ENCODE measurements at places on chromosomes 1 and 21.

DNA sequence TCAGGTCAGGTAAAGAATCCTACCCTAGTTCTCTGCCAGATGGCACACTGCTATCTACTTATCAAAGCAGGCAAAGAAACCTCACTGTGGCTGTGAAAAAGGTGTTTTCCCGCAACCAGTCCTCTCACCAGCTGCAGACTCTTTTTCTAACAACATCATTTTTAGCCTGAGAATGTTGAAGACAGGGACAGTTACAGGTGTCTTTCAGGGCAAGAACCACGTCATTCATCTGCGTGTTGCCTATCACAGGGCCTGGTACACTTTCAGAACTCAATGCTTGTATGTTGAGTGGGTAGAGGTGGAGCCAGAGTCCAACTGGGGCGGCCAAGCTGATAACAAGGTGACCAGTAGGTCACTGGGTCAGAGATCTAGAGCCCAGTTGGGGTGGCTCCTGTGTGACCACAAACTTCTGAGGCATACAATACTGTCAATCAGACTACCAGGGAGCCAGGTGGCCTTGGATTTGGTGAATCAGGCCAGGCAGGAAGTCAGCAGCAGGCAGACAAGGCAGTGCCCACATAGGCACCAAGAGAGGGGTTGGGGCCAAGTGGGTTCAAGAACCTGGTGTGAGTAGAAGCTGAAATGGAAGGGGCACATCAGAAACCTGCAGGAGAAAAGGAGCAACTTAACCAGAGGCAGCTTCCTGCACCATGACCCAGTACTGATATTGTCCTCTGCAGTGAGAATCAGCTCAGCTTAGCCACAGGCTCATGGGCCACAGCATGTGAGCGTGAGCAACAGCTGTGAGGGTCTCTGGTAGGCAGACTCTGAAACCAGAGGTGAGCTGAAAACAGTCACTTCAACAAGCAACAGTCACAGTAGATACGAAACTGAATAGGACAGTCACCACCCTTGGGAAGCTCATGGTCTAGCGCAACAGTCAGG, 123.6 kb downstream of the DTL start:
- no peaks in the 10 kb centered on the region for H3K27me3 ChIP-seq
- H3K4me3 ChIP-seq, result no peak overlapping the region
- peaks cover 23% of the 10 kb centered on the region for H3K4me1 ChIP-seq
- DNase-seq, result no peak
- H3K36me3 ChIP-seq, result no peaks in the 10 kb centered on the region
- H3K27ac ChIP-seq, result no peak overlapping the region

- H3K4me3 ChIP-seq, result peak overlapping the region; percentile 99
- no peak for DNase-seq
Measured at GRCh38 chr1:32220746-32221580, 1.2 kb downstream of the TMEM234 start.

- H3K4me1 ChIP-seq, result no peaks in the 10 kb centered on the region
- no peak overlapping the region for H3K4me3 ChIP-seq
- no peak overlapping the region for H3K27ac ChIP-seq
- H3K27me3 ChIP-seq, result no peaks in the 10 kb centered on the region
Measured at GRCh38 chr1:230307213-230307612, 118.9 kb downstream of the PGBD5 start.

GRCh38 chr1:169078163-169078883, 28.2 kb upstream of the ATP1B1 start:
- H3K4me3 ChIP-seq, result no peak overlapping the region
- H3K27me3 ChIP-seq, result no peaks in the 10 kb centered on the region
- no peak overlapping the region for H3K27ac ChIP-seq
- no peaks in the 10 kb centered on the region for H3K4me1 ChIP-seq
- no peak for DNase-seq
- no peaks in the 10 kb centered on the region for H3K36me3 ChIP-seq

GRCh38 chr1:219988387-219988786, 57.9 kb downstream of the EPRS1 start:
- peaks cover 4% of the 10 kb centered on the region for H3K4me1 ChIP-seq
- DNase-seq, result no peak
- no peak overlapping the region for H3K4me3 ChIP-seq
- no peak overlapping the region for H3K27ac ChIP-seq

DNA sequence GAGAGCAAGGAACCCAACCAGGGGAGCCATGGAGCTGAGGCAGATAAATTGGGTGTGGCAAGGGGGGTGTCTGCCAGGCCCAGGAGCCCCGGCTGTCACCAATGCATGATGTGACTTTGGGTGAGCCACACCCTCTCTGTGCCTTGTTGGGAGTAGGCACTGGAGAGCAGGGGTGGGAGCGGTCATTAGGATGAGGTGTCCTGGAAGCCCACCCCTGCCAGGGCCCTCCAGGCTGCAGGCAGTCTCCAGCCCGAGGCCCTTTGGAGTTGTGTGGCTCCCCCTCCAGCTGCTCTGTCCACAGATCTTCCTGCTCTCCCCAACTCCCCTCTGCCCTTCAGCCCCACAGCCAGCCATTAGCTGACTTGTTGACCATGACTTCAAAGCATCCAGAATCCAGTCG, 11.4 kb downstream of the MX2 start:
- DNase-seq, result no peak
- H3K27ac ChIP-seq, result no peak overlapping the region

DNA sequence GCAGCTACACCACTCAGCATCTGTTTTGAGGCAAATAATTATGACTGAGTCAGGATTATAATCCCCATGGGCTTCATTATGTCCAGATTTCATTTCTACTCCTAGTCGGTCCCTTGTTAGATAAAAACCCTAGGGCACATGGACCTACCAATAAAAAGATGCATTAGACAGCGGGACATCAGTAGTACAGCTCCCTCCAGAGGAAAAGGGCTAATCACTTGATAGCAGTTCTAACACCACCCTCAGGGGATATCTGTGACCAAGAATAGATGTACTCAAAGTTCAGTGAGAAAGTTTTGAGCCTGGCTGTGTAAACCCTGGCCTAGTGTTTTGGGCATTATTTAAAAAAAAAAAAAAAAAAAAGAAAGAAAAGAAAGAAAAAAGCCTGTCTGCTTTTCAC, 10.0 kb downstream of the GJA8 start:
- H3K27ac ChIP-seq, result no peak overlapping the region
- H3K36me3 ChIP-seq, result no peaks in the 10 kb centered on the region
- H3K4me3 ChIP-seq, result no peak overlapping the region
- H3K27me3 ChIP-seq, result no peaks in the 10 kb centered on the region

DNA sequence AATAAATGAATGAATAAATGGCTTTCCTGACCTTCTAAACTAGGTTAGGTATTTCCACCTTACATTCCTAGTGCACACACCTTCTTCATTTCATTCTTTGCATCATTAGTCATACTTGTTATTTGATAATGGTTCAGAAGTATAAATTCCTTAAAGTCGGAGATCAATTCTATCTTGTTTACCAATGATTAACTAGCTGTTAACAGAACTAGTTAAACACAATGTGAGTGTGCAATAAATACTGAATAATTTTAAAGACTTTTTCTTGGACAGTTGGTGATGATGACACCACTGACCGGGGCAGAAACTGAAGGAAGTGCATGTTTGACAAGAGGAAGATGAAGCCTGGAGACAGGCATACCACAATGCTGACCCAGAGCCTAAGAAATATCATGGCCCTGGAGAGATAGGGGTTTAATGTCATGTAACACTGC, 207.1 kb upstream of the DEPDC1 start:
- no peak overlapping the region for H3K27ac ChIP-seq
- H3K4me1 ChIP-seq, result peaks cover 11% of the 10 kb centered on the region
- H3K4me3 ChIP-seq, result no peak overlapping the region
- no peaks in the 10 kb centered on the region for H3K36me3 ChIP-seq
- no peak for DNase-seq

- H3K27me3 ChIP-seq, result no peaks in the 10 kb centered on the region
- no peak for DNase-seq
- H3K4me3 ChIP-seq, result no peak overlapping the region
Measured at GRCh38 chr21:45767071-45768006, 123.8 kb downstream of the PCBP3 start.

DNA sequence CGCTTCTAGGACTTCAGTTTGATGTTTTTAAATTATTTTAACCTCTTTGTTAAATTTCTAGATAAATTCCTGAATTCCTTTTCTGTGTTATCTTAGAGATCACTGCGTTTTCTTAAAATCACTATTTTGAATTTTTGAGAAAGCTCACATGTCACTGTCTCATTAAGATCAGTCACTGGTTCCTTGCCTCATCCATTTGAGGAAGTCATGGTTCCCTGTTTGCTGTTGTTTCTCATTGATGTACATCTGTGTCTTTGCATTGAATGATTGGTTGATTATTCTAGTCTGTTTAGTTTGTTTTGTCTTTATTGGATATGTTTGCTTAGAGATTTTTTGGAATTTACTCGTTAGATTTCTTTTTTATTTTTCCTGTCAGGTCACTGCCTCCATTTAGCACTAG, 50.1 kb downstream of the CRP start:
- H3K4me3 ChIP-seq, result no peak overlapping the region
- no peaks in the 10 kb centered on the region for H3K36me3 ChIP-seq
- no peak for DNase-seq
- no peaks in the 10 kb centered on the region for H3K27me3 ChIP-seq
- H3K4me1 ChIP-seq, result no peaks in the 10 kb centered on the region
- no peak overlapping the region for H3K27ac ChIP-seq

- no peak overlapping the region for H3K4me3 ChIP-seq
- no peak for DNase-seq
- no peaks in the 10 kb centered on the region for H3K27me3 ChIP-seq
- no peaks in the 10 kb centered on the region for H3K4me1 ChIP-seq
- no peak overlapping the region for H3K27ac ChIP-seq
Measured at GRCh38 chr1:43184995-43185394, 12.9 kb downstream of the CFAP57 start.

DNA sequence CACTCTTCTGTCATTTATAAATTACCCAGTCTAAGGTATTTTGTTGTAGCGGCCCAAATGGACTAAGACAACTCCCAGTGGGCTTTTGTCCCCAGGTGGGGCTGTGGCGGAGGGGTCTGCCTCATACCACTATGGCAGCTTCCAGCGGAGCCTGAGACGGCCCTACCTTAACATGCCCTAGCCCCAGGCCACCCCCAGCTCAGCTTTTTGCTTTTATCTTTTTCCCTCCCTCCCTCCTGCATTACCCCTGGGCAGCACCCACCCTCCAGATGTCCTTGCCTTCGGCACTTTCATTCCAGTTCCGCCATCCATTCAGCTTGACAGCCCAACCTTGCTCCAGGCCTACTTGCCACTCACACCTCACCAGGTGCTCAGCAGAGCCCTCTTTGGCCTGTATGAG, 307.3 kb downstream of the PTPRU start:
- no peak for DNase-seq
- no peaks in the 10 kb centered on the region for H3K27me3 ChIP-seq
- no peaks in the 10 kb centered on the region for H3K4me1 ChIP-seq
- H3K4me3 ChIP-seq, result no peak overlapping the region

- H3K27me3 ChIP-seq, result no peaks in the 10 kb centered on the region
- H3K36me3 ChIP-seq, result no peaks in the 10 kb centered on the region
- no peaks in the 10 kb centered on the region for H3K4me1 ChIP-seq
- no peak overlapping the region for H3K27ac ChIP-seq
- DNase-seq, result no peak
Measured at GRCh38 chr1:220970311-220970710, 91.1 kb downstream of the HLX start.

DNA sequence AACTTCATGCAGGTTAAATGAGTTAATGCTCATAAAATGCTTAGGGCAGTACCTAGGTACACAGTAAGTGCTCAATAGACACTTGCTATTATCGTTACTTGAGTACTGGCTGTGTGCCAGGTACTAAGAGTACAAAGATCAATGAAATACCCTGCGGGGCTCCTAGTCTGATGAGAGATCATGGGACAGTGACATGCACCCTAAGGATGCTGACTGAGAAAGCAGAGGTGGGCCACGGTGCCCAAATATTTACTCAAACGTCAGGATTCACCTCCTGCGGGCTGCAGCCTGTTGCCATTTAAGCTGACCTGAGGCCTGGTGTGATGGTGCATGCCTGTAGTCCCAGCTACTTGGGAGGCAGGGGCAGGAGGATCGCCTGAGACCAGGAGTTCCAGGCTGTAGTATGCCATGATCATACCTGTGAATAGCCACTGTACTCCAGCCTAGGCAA, 19.8 kb upstream of the LUZP1 start:
- H3K4me3 ChIP-seq, result no peak overlapping the region
- no peak for DNase-seq
- H3K27me3 ChIP-seq, result no peaks in the 10 kb centered on the region

GRCh38 chr21:37984416-37984815, 68.2 kb upstream of the KCNJ6 start:
- no peaks in the 10 kb centered on the region for H3K4me1 ChIP-seq
- H3K27me3 ChIP-seq, result no peaks in the 10 kb centered on the region
- no peaks in the 10 kb centered on the region for H3K36me3 ChIP-seq
- no peak overlapping the region for H3K4me3 ChIP-seq
- no peak overlapping the region for H3K27ac ChIP-seq
- no peak for DNase-seq

DNA sequence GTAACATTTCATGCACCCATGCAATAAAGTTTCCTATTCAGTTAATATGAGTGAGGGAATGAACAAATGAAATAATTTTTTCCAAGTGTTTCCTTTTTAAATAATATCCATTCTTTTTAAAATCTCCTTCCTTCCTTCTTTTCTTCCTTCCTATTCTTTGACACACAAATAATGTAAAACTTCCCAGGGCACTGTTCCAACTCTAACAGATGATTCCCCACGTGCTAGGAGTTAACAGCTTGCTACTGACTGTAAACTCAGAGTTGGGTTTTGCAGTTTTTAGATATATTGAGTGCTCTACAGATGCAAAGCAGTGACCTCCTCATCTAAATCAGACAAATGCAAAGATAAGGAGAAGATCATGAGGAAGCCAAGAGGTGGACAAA, 54.0 kb upstream of the POU2F1 start:
- DNase-seq, result no peak
- H3K27ac ChIP-seq, result no peak overlapping the region
- H3K27me3 ChIP-seq, result no peaks in the 10 kb centered on the region
- H3K4me1 ChIP-seq, result no peaks in the 10 kb centered on the region
- no peak overlapping the region for H3K4me3 ChIP-seq
- H3K36me3 ChIP-seq, result no peaks in the 10 kb centered on the region

- no peak overlapping the region for H3K27ac ChIP-seq
- DNase-seq, result no peak
- H3K4me1 ChIP-seq, result no peaks in the 10 kb centered on the region
- no peaks in the 10 kb centered on the region for H3K36me3 ChIP-seq
- no peak overlapping the region for H3K4me3 ChIP-seq
Measured at GRCh38 chr1:25096307-25097150, 135.8 kb downstream of the SYF2 start.

GRCh38 chr1:61372944-61373343, 290.6 kb downstream of the NFIA start:
- no peak overlapping the region for H3K27ac ChIP-seq
- H3K4me3 ChIP-seq, result no peak overlapping the region
- peaks cover 44% of the 10 kb centered on the region for H3K4me1 ChIP-seq
- no peaks in the 10 kb centered on the region for H3K27me3 ChIP-seq
- no peaks in the 10 kb centered on the region for H3K36me3 ChIP-seq
- DNase-seq, result no peak

- no peaks in the 10 kb centered on the region for H3K27me3 ChIP-seq
- no peak for DNase-seq
- no peaks in the 10 kb centered on the region for H3K36me3 ChIP-seq
- H3K27ac ChIP-seq, result no peak overlapping the region
Measured at GRCh38 chr1:232384171-232384883, 245.6 kb downstream of the SIPA1L2 start.

GRCh38 chr1:245690156-245690690, 535.4 kb downstream of the KIF26B start:
- DNase-seq, result no peak
- no peak overlapping the region for H3K4me3 ChIP-seq
- H3K36me3 ChIP-seq, result no peaks in the 10 kb centered on the region
- no peaks in the 10 kb centered on the region for H3K27me3 ChIP-seq
- no peaks in the 10 kb centered on the region for H3K4me1 ChIP-seq

GRCh38 chr1:220084460-220084859, 5.1 kb downstream of the BPNT1 start:
- H3K36me3 ChIP-seq, result no peaks in the 10 kb centered on the region
- no peaks in the 10 kb centered on the region for H3K27me3 ChIP-seq
- H3K4me1 ChIP-seq, result no peaks in the 10 kb centered on the region
